ENCODE measurements at places on chromosomes 12 and 14.

DNA sequence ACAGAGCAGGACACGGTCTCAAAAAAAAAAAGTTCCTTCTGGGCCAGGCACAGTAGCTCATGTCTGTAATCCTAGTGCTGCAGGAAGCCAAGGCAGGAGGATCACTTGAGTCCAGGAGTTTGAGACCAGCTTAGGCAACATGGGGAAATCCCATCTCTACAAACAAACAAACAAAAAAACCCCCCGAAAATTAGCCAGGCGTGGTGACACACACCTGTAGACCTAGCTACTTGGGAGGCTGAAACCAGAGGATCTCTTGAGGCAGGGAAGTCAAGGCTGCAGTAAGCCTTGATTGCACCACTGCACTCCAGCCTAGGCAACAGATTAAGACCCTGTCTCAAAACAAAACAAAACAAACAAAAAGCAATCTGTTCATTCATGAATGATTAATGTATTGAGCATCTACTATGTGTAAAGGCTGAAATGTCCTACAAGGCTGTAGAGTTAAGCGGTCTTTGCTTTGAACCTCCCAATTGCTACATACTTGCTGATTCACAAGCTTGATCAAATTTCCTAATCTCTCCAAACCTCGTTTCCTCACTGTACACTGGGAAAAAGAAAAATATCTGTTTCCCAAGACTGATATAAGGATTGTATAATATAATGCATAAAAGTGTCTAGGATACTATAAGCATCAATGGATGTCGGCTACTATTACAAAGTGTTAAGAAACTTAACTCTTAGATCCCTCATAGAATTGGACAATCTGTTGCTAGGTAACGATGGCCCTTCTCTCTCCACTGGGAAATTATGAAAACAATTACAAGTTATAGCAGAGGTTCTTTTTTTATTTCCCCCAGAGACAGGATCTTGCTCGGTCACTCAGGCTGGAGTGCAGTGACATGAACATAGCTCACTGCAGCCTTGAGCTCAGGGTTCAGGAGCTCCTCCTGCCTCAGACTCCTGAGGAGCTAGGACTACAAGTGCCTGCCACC lies 7.9 kb upstream of the RILPL2 start:
- DNase-seq: no peak
- peaks cover 17% of the 10 kb centered on the region for H3K4me1 ChIP-seq
- H3K27me3 ChIP-seq: no peaks in the 10 kb centered on the region
- no peak overlapping the region for H3K27ac ChIP-seq
- H3K4me3 ChIP-seq: no peak overlapping the region

DNA sequence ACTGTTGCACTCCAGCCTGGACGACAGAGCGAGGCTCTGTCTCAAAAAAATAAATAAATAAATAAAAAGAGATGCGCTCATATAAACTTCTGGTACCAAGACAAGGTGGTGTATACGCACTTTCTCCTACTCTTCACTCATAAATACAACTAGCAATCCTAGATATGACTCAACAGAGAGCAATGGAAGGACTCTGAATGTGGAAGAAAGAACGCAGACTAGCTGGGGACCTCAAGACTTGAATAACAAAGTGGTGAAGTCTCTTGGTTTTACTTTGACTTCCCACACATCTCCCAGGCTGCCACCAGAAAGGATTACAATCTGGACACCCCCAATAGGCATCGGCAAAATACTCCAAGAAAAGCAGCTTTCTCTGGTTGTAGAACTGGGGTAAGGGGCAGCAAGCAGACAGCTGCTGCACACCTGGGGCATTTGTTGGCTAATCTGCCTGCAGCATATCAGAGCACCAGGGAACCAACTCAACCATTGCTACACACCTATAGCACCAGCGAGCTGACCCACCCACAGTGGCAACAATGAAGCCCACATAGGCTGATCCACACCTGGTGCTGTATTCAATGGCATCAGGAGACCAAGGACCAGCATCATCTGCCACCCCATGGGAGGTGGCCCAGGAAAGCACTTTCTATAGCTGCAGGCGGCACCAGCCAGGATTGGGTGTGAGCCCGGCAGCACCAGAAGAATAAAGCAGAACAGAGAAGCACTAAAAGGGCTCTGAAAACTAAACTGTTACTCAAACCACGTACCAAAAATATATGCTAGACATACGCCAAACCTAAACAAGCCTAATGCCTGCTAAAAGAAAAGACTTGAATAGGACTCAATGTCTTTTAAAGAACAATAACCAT lies 1231.7 kb upstream of the TMEM132C start:
- no peaks in the 10 kb centered on the region for H3K27me3 ChIP-seq
- H3K27ac ChIP-seq: no peak overlapping the region
- no peak for DNase-seq

DNA sequence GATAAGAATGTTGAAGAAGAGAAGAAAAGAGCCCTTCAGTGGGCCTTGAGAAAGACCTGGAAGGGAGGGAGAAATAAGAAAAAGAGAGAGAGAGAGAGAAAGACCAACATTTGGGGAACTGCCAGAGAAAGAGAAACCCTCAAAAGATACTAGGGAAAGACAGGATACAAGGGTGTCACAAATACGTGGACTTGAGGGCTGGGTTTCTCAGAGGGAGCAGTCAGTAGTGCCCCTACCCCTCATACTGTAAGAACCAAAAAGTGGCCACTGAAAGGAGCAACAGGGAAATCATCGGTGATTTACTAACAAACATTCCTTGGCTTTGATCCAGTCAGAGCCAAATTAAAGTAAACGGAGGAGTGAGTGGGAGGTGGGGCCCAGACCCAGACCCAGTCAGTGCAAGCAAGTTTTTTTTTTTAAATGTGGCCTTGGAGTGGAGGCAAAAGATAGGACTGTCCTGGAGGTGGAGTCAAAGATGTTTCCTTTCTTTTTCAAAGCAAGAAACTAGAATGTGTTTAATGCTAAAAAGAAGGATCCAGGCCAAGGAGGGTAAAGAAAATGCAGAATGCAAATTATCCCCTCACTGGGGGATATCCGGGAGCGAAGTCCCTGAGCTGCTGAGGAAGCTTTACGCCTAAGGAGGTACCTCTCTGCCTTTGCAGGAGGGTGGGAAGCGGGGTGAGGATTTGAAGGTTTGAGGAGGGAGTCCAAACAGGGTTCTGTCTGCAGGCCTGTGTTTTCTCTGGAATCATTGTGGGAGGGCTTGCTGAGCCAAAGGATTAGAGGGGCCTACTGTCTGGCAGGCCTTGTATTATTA lies 143.5 kb upstream of the AMIGO2 start:
- no peaks in the 10 kb centered on the region for H3K27me3 ChIP-seq
- peak overlapping the region; percentile 31 for H3K4me3 ChIP-seq
- peaks cover 30% of the 10 kb centered on the region for H3K4me1 ChIP-seq
- H3K27ac ChIP-seq: peak overlapping the region; percentile 44
- no peak for DNase-seq
- peaks cover 17% of the 10 kb centered on the region for H3K36me3 ChIP-seq

- H3K27ac ChIP-seq: no peak overlapping the region
- no peak for DNase-seq
- H3K27me3 ChIP-seq: no peaks in the 10 kb centered on the region
Measured at GRCh38 chr12:111260732-111261131, 108.2 kb downstream of the PHETA1 start.

GRCh38 chr12:32891526-32891925 lies 5.1 kb downstream of the PKP2 start:
- H3K27ac ChIP-seq: no peak overlapping the region
- DNase-seq: no peak
- peaks cover 3% of the 10 kb centered on the region for H3K4me1 ChIP-seq

DNA sequence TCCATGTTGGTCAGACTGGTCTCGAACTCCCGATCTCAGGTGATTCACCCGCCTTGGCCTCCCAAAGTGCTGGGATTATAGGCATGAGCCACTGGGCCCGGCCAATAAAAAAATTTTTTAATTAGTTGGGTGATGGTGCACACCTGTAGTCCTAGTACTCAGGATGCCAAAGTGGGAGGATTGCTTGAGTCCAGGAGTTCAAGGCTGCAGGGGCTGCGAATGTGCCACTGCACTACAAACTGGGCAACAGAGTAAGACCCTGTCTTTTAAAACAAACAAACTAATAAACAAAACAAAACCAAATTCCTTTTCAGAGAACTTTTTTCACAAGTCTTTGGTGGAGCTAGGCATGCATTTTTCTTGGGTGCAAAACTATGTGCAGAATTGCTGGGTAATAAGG lies 10.1 kb upstream of the SPSB2 start:
- no peak overlapping the region for H3K4me3 ChIP-seq
- DNase-seq: no peak
- no peaks in the 10 kb centered on the region for H3K4me1 ChIP-seq

- no peaks in the 10 kb centered on the region for H3K4me1 ChIP-seq
- H3K36me3 ChIP-seq: no peaks in the 10 kb centered on the region
- no peak overlapping the region for H3K27ac ChIP-seq
- no peaks in the 10 kb centered on the region for H3K27me3 ChIP-seq
- no peak overlapping the region for H3K4me3 ChIP-seq
Measured at GRCh38 chr14:102229071-102229738, 75.8 kb downstream of the MOK start.

DNA sequence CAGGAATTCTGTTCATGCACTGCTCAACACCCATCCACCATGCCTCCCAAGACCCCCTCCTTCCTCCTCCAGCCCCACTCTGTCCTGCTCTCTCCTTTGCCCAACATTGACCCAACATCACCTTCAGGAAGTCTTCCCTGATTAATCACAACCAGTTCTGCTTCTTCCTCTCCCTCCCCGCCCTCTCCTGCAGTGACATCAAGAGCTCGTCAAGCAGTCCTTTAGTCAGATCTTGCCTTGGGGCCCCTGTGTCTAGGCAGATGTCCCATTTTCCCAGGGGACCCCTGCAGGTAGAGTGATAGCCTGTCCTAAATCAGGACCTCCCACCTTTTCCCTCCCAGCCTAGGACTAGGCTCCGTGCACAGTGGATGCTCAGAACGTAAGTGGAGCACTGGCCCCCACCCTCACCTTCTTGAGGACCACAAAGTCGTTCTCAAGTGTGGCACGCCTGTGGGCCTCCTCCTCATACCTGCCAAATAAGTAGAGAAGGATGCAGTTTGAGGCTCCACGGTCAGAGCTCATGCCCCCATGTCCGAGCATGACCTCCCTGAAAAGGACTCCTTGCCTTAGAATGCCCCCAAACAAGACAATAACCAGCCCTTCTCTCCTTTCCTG lies 2.3 kb downstream of the KRT78 start:
- no peak overlapping the region for H3K27ac ChIP-seq
- H3K36me3 ChIP-seq: no peaks in the 10 kb centered on the region
- no peak for DNase-seq
- H3K4me3 ChIP-seq: no peak overlapping the region
- no peaks in the 10 kb centered on the region for H3K27me3 ChIP-seq

DNA sequence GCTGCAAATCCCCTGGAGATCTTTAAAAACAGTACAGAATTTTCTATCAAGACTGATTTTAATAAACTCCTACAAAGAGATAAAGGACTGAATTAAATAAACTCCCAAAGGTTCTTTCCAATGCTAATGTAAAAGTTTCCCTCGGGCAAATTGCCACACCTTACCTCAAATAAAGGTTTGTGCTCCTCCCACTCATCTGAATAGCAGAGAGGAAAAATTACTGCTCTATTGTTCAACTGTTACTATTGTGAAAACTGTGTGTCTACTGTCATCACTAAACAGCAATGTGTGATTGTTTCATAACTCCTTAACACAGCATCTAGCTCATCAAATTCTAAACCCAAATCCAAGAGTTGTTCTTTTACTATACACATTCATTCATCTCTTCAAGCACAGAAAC lies 3.2 kb downstream of the SPTLC2 start:
- no peak overlapping the region for H3K4me3 ChIP-seq
- DNase-seq: no peak
- H3K36me3 ChIP-seq: no peaks in the 10 kb centered on the region

GRCh38 chr12:85155791-85156190 lies 119.6 kb downstream of the LRRIQ1 start:
- no peak overlapping the region for H3K4me3 ChIP-seq
- no peaks in the 10 kb centered on the region for H3K27me3 ChIP-seq
- H3K4me1 ChIP-seq: no peaks in the 10 kb centered on the region
- no peak for DNase-seq
- H3K36me3 ChIP-seq: no peaks in the 10 kb centered on the region

GRCh38 chr12:109263439-109263838 lies 45.6 kb downstream of the FOXN4 start:
- no peaks in the 10 kb centered on the region for H3K4me1 ChIP-seq
- H3K27ac ChIP-seq: no peak overlapping the region
- no peaks in the 10 kb centered on the region for H3K27me3 ChIP-seq
- H3K4me3 ChIP-seq: no peak overlapping the region
- H3K36me3 ChIP-seq: peaks cover 10% of the 10 kb centered on the region

DNA sequence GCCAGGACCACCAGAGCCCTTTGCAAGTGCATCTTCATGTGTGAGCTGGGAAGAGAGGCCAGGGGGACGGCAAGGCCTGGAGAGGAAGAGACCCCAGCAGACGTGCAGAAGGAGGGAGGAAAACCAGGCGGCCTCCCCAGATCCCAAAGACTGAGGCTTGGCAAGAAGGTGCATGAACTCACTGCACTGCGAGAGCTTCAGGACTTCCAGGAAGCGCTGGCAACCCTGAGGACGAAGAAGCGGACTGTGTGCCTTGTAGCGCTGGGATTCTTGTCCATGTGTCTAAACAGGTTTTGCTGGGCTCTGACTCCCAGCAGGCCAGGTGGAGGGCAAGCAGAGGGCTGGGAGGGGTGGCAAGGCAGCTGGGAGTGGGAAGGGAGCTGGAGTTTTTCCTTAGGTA lies 939 bp downstream of the TGFB3 start:
- H3K4me3 ChIP-seq: no peak overlapping the region
- DNase-seq: no peak
- H3K4me1 ChIP-seq: peaks cover 10% of the 10 kb centered on the region

DNA sequence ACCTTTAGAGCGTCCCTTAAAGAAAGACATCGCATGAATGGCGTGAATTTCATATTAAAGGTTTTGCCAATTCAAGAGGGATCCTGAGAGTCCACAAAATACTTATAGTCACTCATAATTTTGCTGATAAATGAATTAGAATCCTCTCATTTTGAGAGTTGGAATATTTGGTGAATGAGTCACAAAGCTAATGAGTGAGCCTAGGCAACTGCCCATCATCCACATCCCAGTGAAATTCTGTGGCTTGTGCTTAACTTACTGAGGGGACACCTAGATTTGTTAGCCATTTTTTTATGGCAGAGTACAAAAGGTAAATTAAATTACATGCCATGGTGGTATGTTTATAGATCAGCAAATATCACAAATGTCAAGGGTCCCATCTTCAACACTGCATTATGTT lies 12.7 kb upstream of the NOXRED1 start:
- no peak for DNase-seq
- no peak overlapping the region for H3K27ac ChIP-seq
- H3K27me3 ChIP-seq: no peaks in the 10 kb centered on the region
- H3K4me1 ChIP-seq: no peaks in the 10 kb centered on the region
- peaks cover 32% of the 10 kb centered on the region for H3K36me3 ChIP-seq

DNA sequence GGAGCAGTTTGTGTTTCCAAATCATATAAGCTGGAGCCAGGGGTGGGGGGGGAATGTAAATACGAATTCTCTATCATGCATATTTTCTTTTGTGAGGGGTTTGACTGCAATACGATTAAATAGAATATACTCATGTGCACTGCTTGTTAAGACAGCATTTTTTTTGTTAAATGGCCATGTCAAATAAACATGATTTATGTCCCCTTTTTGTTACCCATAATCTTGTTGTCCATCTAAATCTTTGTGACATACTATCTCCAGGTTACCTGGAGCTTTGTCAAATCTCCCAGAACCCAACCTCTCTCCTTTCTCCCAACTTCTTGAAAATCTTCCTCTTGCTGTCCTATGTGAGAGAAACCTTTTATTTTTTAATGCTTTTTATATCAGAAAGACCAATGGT lies 233.1 kb downstream of the SLC25A21 start:
- no peak overlapping the region for H3K4me3 ChIP-seq
- no peak for DNase-seq
- H3K36me3 ChIP-seq: no peaks in the 10 kb centered on the region
- no peaks in the 10 kb centered on the region for H3K4me1 ChIP-seq
- no peak overlapping the region for H3K27ac ChIP-seq

Measured in effector memory CD4-positive, alpha-beta T cell (primary cell).